NCI-H2171 treated with DMSO at 0.1 percent for 48 hours (cell line): ENCODE measurements at places on chromosomes 6 and 20.

GRCh38 chr6:17740559-17741220 lies 34.0 kb upstream of the NUP153 start:
- DNase-seq, result peak; percentile 99

DNA sequence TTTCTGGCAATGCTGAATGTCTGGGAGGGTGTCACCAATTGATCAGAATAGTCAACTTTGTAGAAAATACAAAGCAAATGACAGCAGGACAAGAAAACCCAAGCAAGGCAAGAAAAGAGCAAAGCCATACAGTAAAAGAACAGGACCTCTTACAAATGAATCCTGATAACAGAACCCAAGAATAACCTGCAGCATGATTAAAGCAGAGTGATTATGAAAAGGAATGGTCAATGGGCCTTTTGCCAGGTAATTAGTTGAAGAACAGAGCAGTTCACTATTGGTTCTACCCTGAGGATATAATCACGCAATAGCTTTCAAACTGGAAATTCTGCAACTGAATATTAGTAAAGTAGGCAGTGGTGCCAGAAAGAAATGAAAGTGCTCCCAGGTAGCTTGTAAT lies 319.8 kb downstream of the FRK start:
- no peak for DNase-seq

GRCh38 chr6:138307816-138308730 lies 69.6 kb upstream of the SMIM28 start:
- DNase-seq, result no peak

DNA sequence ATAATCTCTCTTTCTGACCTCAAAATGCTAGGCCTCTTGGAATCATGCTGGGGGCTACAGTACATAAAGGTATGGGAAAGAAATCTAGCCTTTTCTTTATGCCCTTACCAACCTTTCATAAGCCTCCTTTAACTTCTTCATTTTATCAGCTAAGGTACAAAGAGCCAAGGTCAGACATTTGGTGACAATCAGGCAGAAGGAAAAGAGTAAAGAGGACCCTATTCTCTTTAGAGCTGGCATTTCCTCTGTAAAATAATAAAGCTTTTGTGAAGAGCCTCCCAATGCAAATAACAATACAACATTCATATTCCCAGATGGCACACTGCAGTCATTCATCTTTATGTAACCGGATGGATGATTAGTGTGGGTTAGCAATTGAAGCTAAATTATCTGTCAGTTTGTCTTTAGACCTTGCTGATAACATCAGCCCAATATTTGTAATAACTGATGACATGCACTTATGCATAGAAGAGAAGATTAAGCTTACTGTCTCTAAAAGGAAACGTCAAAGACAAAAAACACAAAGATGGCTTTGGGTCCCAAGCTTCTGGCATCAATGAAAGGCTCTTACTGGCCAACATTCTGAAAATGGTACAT lies 163.1 kb downstream of the IBTK start:
- no peak for DNase-seq

DNA sequence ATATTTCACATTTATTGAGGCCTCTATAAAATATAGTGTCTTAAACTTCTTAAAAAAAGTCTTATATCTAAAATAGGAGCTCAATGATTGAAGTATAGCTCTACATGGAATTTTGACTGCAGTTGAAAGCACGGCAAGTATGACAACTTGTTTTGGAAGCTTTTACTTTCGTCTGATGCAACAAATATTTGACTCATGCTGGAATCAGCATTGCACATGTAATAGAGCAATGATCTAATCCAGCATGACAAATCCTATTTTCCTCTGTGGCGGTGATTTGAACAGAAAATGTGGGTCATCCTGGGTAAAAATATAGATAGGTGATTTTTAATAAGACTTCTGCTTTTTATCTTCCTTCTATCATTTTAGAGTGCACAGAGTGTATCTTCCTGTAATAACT lies 111.6 kb downstream of the TINAG start:
- DNase-seq, result no peak

- no peak for DNase-seq
These were observed 72.7 kb upstream of the CCN6 start for GRCh38 chr6:111980971-111981840.
